Small intestine (tissue), 16 donors: ENCODE measurements at places on chromosomes 5 and 9.

- peak; percentile 11 for DNase-seq
Measured at GRCh38 chr5:126961702-126962101, 68.7 kb downstream of the MARCHF3 start.

- DNase-seq, result no peak
Measured at GRCh38 chr5:80177236-80177635, 78.6 kb downstream of the SERINC5 start.

DNA sequence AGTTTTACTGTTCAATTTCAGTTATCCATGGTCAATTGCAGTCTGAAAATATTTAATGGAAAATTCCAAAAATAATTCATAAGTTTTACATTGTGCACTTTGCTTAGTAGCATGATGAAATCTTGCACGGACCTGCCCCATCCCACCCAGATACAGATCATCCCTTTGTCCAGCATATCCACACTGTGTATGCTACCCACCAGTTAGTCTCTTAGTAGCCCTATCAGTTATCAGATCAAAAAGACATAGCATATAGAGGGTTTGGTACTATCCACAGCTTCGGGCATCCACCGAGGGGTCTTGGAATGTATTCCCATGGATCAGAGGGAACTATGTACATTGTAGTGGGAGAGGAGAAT lies 97.7 kb downstream of the SLC44A1 start:
- no peak for DNase-seq

DNA sequence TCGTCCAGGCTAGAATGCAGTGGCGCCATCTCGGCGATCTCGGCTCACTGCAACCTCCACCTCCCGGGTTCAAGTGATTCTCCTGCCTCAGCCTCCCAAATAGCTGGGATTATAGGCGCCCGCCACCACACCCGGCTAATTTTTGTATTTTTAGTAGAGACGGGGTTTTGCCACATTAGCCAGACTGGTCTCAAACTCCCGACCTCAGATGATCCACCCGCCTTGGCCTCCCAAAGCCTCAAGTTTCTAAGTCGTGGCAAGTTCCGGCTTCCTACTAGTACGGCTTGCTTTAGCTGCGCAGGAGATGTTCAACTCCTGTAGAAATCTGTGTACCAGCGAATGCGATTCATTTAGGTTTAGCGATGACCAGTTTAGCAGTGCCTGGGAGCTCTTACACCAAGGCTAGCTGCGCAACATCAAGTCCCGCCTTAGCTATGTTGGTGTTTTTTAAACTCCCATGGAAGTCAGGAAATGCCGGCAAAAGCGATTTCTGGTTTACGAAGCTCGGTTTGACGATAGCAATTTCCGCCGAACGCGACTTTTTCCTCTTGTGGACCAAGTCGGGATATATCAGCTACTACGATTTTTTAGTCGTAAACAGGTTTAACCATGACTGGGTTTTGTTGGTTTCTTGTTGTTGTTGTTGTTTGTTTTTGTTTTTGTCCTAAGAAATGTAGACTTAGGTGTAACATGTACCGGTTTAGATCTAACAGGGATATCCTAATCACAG lies 46.4 kb downstream of the ANXA2R start:
- peak; percentile 45 for DNase-seq

- no peak for DNase-seq
Measured at GRCh38 chr5:133354323-133355185, 257.8 kb downstream of the FSTL4 start.

DNA sequence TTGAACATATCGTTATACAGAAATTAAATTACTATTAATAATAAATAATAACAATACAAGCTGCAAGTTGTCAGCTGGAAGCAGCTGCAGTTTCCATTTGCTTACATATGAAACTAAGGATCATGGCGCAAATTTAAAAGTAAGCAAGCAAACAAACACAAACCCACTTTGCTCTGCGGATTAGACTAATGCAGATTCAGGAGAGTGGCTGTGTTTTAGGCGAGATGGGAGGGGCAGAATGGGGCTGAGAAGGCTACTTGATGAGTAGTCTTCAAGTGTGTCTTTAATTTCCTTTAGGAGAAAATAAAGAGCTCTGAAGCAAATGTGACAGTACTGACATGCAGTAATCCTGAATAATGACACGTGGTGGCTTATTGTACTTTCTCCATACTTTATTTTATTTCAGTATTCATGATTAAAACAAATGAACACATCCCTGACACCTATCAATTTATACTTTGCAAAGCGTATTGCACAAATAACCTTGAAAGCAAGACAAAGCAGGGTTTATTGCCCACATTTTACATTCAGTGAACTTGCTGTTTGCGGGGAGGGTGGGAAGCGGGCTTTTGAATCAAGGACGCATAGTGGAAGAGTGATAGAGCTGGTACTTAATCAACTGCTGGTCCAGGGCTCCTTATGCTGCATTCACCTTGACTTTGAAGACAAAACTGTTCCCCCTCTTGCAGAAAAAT lies 221.4 kb upstream of the TRIM32 start:
- no peak for DNase-seq

GRCh38 chr9:137317718-137318511 lies 15.8 kb upstream of the NRARP start:
- DNase-seq, result no peak

- no peak for DNase-seq
Measured at GRCh38 chr5:7916171-7916804, 47.3 kb downstream of the MTRR start.

GRCh38 chr9:6552498-6553121 lies 92.9 kb downstream of the GLDC start:
- no peak for DNase-seq

GRCh38 chr5:14243766-14244165 lies 100.6 kb downstream of the TRIO start:
- no peak for DNase-seq
